Kidney glomerular epithelial cell (primary cell): ENCODE measurements at places on chromosomes 6 and 20.

- peak; percentile 67 for DNase-seq
These were observed 7.0 kb upstream of the OR14J1 start for GRCh38 chr6:29294499-29294914.

DNA sequence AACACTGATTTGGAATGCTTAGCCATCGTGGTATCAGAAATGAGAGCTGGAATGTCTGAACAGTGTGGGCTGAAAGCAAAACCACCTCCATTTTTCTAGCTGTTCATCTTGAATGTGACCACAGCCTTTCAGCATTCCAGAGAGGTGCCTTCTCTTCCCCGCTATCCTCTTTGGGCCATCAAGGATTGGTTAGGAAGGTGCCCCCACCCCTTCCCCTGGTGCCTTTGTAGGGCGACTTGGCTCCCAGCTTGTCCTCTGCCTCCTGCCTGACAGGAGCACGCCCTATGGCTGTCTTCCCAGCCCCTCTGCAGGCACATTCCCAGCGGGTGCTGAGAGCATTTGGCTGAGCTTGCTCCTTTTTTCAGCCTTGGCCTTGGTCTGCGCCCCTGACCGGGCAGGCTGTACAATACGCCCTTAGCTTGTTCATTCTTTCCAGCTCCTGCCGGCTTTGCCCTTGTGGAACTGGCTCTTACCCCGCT lies 97.5 kb downstream of the ARMC2 start:
- DNase-seq, result no peak

DNA sequence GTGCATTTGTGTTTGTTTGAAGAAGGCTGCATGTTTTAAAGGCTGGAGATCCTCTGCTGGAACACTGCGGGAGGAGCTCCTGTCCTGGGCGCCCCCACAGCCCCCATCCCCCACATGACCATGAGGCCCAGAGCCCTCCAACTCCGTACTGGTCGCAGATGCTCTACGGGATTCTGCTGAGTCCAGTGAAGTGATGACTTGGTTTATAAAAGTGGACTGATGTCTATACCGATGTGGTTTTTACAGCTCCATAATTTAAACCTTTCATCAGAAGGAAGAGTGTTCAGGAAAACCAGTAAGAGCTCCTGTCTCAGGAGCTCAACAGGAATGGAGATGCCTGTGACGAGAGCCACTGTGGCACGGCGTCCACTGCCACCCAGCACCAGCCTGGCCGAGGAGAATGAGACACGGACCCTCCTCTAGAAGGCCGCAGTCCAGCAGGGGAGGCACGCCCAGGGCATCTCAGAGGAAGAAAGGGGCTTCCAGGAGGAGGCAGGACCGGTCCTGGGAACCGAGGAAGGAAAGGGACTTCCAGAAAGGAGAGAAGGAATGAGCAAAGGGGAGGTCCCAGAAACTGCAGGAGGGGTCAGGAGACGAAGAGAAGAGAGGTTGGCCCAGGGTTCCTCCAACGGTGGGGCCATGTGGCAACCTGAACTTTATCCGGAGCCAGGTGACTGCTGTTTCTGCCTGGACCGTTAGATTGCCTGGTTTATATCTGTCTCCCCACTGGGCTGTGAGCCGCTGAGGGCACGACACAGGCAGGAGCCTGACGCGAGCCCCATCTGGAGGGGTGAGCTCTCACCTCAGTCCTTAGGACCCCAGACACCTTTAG lies 26.9 kb downstream of the BFSP1 start:
- DNase-seq, result no peak

GRCh38 chr6:72968704-72969103 lies 256.6 kb downstream of the KHDC1L start:
- DNase-seq, result peak; percentile 89

DNA sequence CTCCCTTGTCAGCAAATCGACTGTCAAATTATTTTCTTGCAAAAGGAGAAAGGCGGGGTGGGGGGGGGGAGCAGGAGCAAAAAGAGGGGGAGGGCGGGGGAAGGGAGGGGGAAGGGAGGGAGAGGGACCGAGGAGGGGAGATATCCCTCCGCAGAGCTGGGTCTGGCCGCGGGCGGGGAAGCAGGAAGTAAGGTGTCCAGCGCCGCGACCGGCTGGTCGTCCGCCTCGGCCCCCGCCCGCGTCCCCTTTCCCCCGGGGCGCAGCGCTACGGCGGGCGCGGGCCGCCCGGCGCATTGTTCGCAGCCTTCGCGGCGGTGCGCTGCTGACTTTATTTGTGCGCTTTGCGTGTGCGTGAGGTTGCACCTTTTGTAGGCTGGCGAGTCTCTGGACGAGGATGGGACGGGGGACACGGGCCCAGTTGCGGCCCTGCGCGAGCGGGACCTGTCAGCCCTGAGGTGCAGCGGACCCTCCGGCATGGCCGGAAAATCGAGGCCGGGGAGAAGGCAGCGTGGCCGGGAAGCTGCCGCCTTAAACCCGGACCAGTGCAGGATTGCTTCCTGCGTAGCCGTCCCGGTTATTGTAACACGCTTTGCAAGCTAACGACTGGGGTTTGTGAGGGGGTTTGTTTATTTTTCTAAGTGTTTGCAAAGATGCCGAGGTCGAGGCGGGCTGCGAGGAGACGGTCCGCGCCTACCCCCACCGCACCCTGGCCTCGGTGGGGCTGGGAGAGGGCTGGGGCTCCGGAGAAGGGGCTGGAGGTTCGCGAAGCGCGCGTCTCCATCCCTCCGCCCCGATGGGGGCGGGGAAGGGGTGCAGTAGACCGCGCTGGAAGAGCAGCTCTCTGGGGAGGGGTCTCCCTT lies 675 bp upstream of the TRERF1 start:
- DNase-seq, result peak; percentile 31

DNA sequence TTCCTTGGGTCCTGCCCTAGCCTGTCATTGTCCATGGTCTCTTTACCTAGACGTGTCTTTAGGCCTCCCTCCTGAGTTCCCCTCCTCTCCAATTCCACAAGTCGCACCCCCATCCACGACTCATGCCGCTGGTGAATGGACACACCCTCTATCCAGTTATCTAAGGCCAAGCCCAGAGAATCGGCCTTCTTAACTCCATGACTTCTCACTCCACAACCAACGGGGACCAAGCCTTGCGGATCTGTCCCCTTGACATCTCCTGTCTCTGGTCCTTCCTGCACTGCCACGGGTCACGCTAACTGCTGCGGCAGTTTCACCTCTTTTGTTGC lies 7.0 kb upstream of the RREB1 start:
- no peak for DNase-seq

- DNase-seq, result peak; percentile 66
These were observed 3.3 kb downstream of the LRRC73 start for GRCh38 chr6:43506667-43507471.

DNA sequence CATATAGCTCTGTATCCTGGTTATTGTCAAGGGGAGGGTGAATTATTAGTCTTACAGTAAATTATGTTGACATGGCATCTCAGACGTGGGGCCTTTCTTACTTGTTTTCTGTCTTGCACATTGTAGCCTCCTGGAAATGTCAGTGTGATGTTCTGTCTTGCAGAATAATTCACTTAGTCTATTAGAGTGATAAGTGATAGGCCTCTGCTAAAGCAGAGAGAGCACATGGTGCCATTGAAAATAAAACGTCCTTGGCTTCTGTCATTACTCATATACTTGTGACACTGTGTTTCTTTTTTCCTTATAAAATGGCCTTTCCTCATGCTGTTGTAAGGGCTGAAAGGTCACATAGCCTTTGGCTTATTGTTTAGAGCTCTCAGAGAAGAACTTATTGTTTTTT lies 531.0 kb downstream of the EPM2A start:
- DNase-seq, result no peak

- no peak for DNase-seq
These were observed 196.7 kb downstream of the MOXD1 start for GRCh38 chr6:132204591-132204990.

DNA sequence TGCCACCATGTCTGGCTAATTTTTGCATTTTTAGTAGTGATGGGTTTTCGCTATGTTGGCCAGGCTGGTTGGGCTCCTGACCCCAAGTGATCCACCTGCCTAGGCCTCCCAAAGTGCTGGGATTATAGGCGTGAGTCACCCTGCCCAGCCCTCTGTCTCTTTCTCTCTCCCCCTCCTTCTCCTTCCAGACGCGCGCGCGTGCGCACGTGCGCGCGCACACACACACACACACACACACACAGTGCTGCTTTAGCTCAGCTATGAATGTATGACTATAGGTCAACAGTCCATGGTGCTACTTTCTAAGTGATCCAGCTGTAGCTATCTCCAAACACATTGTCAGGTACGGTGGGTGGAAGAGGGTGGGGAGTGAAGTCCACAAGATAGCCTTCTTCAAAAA lies 449.5 kb downstream of the PHF3 start:
- DNase-seq, result no peak
